Stimulated activated CD8-positive, alpha-beta memory T cell treated with anti-CD3 and anti-CD28 coated beads, Interleukin-4, amount 100 ng/mL, for 24 hours (primary cell): ENCODE measurements at places on chromosomes 3 and 15.

GRCh38 chr15:26667222-26667988, 105.5 kb downstream of the GABRB3 start:
- no peak for DNase-seq

DNA sequence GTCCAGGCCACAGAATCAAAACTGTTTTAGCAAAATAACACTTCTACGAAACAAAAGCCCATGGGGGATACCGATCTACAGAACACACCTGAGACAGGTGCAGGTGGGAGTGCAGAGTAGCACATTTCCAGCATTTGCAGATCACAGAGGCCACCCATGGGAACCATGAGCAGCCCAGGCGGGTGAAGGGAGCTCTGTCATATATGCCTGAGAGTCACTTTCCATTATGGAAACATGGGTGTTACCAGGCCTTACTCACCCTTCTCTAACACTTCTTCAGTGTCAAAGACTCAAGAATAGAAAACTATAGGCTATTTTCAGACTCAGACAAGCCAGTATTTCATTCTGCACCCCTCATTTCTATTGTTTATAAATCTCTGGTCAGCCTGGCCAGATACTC, 3.5 kb downstream of the PLA1A start:
- DNase-seq, result no peak

- no peak for DNase-seq
Measured at GRCh38 chr15:81411969-81412633, 38.1 kb upstream of the TMC3 start.

DNA sequence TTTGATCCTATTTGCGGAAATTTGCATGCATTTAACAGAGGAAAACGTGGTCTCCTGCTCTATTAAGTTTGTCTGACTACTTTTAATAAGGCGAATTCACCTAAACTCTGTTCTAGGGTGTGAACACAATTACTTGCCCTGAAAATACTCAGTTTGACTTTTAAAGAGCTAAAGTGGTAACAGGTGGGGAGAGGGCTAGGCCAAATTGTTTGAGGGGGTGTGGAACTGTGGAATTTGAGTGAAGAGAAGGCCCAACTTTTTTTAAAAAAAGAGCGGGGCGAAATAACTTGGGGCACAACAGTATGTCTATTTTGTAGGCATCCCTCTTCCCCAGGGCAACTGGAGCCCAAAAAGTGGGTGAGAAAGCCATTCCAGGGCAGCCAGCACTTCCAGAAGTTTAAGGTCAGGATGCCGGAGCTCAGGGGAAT, 580 bp upstream of the FXR1 start:
- no peak for DNase-seq

DNA sequence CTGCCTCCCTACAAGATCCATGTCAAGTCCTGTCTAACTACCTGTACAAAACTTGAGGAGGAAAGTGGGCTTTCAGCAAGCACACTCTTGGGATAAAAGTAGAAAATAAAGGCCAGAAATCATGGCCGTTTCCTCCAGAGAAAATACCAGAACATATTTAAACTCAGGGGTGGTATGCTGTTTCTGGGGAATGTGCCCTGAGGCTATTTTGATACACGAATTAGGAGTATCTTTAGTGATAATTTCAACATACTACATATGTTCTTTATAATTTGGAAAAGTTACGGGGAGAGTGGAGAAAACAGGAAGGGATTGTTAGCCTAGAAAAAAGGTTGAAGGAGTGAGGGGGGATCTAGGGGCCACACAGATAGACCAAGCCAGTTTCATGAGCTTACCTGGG, 18.7 kb upstream of the PDCD6IP start:
- DNase-seq, result no peak

DNA sequence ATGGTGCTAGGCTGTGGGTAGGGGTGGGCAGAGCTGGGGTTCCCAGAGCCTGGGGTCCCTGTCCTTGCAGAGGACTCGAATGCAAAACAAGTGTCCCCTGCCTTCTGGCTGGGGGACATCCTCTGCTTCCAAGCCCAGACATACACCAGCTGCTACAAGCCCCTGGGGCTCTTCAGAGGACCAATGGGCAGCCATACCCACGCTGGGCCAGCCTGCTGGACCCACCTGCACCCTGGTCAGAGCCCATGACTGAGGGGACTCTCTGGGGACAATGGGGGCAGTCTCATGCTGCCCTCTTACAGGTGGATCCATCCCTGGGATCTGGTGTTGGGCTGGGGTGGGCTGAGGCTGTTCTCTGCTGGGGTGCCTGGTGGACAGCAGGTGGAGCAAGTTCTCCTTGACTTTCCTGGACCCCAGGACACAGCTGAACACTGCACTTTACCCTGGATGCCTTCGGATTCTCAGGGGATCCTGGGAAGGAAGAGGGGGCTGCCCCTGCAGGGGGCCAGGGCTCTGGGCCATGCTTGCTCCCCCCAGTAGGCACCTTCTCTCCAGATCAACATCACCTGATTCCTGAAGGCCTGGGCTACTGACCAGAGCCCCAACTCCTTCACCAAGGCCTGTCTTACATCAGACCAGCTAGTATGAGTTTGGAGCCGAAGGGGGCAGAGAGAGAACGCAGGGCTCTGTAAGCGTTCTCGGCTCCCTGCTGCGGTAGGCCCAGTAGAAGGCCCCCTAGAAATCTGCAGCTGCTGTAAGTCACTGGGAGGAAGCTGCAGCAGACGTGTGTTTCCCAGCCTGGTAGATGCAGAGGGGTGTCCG, 7.2 kb upstream of the COMMD4 start:
- DNase-seq, result no peak

GRCh38 chr3:108485146-108485545, 25.2 kb downstream of the MYH15 start:
- no peak for DNase-seq

- DNase-seq, result no peak
Measured at GRCh38 chr3:66755924-66756323, 242.2 kb upstream of the KBTBD8 start.

GRCh38 chr3:99286266-99286845, 352.0 kb upstream of the COL8A1 start:
- no peak for DNase-seq

- no peak for DNase-seq
Measured at GRCh38 chr15:26038693-26039092, 175.6 kb upstream of the ATP10A start.

DNA sequence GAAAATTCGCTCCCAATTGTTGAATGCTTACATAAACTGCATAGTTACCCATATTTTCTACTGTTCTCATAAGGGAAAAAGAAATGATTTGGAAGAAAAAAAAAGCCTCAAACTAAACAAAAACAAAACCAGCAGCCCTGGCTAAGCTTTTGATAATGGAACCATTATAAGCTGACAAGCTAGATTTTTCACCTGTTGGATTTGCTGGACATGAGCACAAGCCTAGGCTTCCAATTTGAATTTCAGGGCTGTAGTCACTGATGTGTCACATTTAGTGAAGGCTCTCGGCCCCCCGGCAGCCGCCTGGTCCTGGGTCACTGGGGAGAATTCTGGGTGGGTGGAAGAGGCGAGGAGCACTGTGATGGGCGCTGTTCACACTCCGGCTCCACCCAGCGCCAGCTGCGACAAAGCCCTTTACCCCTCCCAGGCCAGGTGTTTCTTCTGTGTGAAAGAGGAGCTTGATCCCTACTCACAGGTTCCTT, 4.6 kb downstream of the FBXL22 start:
- no peak for DNase-seq

DNA sequence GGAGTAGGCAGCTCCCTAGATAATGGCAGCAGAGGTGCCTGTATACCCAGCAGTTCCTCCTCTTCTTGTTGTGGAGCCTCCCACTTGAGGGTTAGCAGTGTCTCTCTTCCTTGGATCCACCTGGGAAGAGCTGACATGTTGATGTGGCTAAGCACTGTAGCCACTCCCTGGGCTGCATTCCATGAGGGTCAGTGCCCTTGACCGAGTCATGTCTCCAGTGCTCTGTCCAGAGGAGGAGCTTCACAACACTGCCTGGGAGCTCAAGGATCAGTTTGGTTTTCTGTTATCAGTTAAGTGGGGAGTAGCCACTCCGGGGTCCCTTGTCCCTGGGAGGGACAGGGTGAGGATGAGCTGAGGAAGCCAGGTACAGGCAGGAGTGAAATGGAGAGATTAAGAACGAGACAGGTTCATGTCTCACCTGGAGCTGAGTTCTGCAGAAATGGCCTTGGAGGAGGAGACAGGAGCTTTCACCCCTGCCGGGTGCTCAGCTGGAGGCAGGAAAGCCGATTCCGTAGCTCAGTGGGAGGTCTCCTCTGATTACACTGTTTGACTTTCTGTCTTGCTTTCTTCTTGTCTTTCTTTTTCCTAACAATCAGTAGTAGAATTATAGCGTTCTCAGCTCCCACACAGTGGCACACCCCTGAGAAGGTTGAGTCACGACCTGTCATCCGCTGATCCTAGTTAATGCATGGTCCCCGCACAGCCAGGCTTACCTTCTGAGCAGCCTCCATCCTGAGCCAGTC, 57.9 kb upstream of the SEC22A start:
- no peak for DNase-seq

- DNase-seq, result no peak
Measured at GRCh38 chr3:17290894-17291293, 406.1 kb downstream of the PLCL2 start.

GRCh38 chr3:178705925-178706324, 169.7 kb downstream of the KCNMB2 start:
- DNase-seq, result no peak

DNA sequence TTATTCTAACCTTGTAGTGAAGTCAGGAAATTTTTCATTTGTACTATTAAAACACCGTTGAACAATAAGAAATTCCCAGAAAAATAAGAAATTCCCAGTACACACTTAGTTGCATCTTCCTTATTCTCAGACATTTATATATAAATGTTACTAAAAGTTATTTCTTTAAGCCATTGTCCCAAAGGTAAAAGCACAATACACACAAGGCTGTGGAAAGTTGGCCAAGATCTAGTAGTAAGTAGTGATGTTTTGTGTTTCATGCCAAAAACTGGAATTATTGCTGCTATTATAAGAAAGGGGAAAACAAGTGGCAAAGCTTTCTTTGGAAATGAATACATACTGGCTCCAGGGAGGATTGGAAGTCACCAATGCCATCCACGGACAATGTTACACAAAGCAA, 802.5 kb upstream of the DPPA4 start:
- DNase-seq, result no peak

GRCh38 chr15:49120832-49121231, 34.6 kb downstream of the COPS2 start:
- no peak for DNase-seq

- DNase-seq, result no peak
Measured at GRCh38 chr15:71215126-71215894, 100.0 kb downstream of the THSD4 start.

DNA sequence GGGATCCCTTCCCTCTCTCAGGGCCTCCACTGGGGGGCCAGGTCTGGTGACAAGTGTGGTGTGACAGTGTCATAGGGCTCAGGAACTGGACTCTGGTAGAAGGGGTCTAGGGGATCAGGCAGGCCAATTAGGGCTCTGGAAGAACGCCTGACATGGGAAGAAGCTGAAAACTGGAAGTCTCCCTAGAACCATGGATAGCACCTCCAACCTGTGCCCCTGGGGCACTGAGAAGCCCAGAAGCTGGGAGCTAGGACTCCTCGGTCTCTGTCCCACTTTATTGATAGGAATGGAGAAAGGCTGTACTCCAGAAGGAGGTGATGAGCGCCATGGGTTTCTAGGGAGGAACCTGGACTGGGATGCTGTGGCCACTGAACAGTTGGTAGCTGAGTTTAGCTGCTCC, 30.7 kb downstream of the INSYN1 start:
- no peak for DNase-seq

DNA sequence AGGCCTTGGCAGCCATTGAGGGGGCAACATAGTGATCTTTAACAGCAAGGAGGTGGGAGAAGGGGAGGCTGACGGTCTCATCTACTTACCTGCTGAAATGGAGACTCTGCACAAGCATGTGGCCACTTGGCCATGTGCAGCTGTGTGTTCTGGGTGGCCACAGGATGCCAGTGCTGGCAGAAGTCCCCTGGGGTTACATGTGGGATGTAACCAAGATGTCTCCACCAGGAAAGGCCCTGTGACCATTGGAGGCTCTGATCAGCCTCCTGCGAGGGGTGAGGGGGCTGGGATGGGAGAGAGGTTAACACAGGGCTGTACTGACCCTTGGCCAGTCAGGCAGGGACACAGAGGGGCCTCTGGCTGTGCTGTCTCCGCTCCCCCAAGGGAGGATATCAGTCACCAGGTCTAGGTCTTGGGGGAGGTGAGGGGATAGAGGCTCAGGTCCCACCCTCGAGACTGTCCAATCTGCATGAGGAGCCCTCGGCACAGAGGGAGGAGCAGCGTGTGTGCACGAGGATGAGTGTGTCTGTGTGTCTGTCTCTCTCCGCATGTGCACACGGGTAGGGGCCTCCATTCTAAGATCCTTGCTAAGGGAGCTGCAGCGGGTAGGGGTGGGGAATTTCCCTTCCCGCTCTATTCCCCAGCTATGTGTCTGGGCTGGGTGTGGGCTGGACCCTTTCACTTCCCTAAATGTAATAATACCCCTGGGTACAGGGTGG, 19.5 kb downstream of the PRKCD start:
- DNase-seq, result no peak

GRCh38 chr3:8201886-8202285, 299.7 kb upstream of the LMCD1 start:
- DNase-seq, result no peak

GRCh38 chr15:85112997-85113396, 131.3 kb downstream of the PDE8A start:
- DNase-seq, result no peak

- DNase-seq, result no peak
Measured at GRCh38 chr3:179608931-179609720, 4.5 kb downstream of the NDUFB5 start.

- no peak for DNase-seq
Measured at GRCh38 chr3:97994328-97994945, 22.2 kb upstream of the RIOX2 start.

GRCh38 chr15:27573805-27574485, 525.2 kb downstream of the OCA2 start:
- DNase-seq, result no peak

GRCh38 chr15:69994429-69995205, 103.1 kb downstream of the TLE3 start:
- no peak for DNase-seq

DNA sequence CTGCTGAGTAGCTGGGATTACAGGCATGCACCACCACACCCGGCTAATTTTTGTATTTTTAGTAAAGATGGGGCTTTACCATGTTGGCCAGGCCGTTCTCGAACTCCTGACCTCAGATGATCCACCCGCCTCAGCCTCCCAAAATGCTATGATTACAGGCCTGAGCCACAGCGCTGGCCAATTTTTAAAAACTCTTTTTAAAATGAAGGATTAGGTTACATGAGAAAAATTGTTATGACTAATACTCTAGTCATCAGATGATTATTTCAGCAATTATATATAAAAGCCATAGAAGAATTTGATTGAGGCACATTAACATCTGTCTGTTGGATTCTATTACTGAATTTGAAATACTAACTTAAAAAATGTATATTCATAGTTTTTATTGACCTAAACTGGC, 134.1 kb upstream of the MNS1 start:
- DNase-seq, result no peak

GRCh38 chr15:38084289-38084688, 149.8 kb downstream of the TMCO5A start:
- no peak for DNase-seq

- DNase-seq, result no peak
Measured at GRCh38 chr15:91845720-91846119, 7.8 kb upstream of the SLCO3A1 start.
